Neural crest cell (in vitro differentiated cells): ENCODE measurements at places on chromosomes 13 and 19.

- peak overlapping the region; percentile 65 for H3K4me3 ChIP-seq
- peaks cover 49% of the 10 kb centered on the region for H3K36me3 ChIP-seq
- H3K27me3 ChIP-seq, result no peaks in the 10 kb centered on the region
Measured at GRCh38 chr19:57773488-57773887, 4.0 kb downstream of the ZNF586 start.

- no peaks in the 10 kb centered on the region for H3K36me3 ChIP-seq
- H3K4me1 ChIP-seq, result no peaks in the 10 kb centered on the region
- no peak overlapping the region for H3K27ac ChIP-seq
- H3K27me3 ChIP-seq, result no peaks in the 10 kb centered on the region
Measured at GRCh38 chr13:92355213-92355612, 871.4 kb upstream of the GPC6 start.

DNA sequence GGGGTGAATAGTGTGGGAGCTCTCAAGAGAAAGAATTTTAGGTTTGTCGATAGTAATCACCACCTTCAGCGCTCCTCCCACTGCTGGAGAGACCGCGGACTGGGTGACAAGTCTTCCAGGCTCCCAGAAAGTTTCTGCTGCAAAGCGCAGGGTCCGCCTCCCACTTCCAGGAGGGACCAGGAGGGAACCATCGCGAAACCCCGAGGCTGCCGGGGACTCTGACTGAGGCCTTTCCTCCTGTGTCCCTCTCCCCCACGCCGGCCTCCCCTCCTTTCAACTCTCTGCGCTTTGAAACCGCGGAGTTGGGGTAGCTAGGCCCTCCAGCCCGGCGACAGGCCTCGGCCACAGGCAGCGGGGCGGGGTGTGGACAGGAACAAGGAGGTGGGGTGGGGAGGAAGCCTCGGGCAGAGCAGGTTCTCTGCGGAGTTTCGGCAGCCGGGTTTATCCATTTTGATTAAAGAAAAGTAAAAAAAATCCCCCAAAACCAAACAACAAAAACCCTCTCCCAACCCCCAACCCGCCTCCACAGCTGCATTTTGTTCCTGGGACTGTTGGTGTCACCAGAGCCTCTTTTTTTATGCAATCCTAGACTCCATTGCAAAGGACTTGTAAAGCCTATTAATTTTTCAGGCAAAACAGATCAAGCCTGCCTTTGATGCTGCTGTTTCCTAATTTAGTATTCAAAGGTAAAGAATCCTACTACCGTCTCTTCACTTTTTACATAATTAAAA is 157.2 kb downstream of the TM9SF2 start:
- DNase-seq, result peak; percentile 54
- peak overlapping the region; percentile 84 for H3K4me3 ChIP-seq
- H3K27me3 ChIP-seq, result peaks cover 41% of the 10 kb centered on the region

DNA sequence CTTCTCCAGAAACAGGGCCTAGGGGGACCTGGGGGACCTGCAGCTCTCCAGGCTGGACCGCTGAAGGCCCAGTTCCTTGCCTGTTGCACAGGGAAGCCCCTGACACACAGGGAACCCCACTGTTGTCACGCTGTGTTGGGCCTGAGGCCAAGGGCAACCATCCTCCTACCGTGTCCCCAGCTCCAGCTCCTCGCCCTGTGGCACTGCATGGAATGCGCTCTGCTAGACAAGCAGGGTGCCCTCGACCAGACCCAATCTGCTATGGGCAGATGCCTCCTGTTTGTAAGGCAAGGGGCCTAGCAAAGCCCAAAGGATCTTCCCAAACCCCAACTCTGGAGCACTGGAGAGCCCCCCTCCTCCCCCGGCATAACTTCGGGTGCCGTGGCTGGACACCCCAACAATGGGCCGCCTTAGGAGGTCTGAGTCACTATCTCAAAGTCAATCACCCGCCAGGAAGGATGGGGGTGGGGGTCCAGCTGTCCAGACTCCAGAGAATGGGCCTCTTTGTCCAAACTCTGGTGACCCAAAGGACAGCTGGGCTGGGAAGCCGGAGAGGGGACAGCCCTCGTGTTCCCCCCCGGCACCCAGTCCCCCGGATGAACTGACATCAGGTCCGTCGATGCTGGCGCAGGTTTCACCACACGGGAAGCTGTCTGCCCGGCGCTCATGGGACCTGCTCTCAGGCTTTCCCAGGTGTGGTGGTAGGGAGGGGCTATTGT is 3.7 kb downstream of the BRSK1 start:
- H3K4me1 ChIP-seq, result peaks cover 24% of the 10 kb centered on the region
- no peak for DNase-seq
- H3K27me3 ChIP-seq, result no peaks in the 10 kb centered on the region
- H3K27ac ChIP-seq, result no peak overlapping the region

DNA sequence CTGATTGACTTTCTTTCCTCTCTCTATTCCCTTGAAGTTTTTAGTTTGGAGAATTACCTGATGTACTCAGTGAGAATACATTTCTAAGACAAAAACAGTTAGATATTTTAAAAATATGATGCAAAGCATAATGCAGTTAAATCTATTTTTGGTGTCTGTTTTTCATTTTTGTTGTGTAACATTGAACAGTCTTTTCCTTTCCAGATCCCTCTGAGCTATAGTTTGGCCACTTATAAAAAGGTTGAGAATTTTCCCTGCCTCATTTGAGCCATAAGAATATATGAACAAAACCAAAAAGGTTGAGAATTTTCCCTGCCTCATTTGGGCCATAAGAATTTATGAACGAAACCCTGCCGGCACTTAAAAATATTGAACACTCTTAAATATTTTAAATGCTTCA is 57.0 kb upstream of the IPO5 start:
- no peak for DNase-seq
- H3K4me1 ChIP-seq, result no peaks in the 10 kb centered on the region
- H3K27ac ChIP-seq, result no peak overlapping the region
- peaks cover 4% of the 10 kb centered on the region for H3K36me3 ChIP-seq
- no peaks in the 10 kb centered on the region for H3K27me3 ChIP-seq

DNA sequence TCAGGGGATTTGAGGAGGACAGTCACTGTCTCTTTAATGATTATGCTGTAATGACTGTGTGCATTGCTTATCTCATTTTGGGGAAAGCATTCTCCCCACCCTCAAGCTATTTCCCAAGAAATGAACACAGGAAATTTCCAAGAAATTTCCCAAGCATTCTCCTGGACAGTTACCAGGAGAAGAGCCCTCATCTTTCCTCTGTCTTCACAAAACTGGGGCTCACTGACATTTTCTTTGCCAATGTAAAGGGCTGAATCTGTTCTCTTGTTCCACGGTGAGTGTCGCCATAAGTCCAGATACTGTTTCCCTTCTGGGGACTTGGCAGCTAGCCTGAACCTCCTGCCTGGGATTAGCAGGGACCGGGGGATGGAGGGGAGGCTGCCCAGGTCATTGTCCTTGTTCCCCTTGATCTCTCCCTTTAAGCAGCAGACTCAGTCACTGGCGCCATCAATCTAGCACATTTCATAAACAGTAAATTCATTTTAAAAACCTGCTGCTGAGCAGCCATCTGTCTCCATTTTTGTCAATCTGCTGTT is 172.8 kb downstream of the DNAJC15 start:
- no peak for DNase-seq
- H3K4me1 ChIP-seq, result no peaks in the 10 kb centered on the region
- no peak overlapping the region for H3K27ac ChIP-seq
- no peaks in the 10 kb centered on the region for H3K36me3 ChIP-seq
- no peak overlapping the region for H3K4me3 ChIP-seq

DNA sequence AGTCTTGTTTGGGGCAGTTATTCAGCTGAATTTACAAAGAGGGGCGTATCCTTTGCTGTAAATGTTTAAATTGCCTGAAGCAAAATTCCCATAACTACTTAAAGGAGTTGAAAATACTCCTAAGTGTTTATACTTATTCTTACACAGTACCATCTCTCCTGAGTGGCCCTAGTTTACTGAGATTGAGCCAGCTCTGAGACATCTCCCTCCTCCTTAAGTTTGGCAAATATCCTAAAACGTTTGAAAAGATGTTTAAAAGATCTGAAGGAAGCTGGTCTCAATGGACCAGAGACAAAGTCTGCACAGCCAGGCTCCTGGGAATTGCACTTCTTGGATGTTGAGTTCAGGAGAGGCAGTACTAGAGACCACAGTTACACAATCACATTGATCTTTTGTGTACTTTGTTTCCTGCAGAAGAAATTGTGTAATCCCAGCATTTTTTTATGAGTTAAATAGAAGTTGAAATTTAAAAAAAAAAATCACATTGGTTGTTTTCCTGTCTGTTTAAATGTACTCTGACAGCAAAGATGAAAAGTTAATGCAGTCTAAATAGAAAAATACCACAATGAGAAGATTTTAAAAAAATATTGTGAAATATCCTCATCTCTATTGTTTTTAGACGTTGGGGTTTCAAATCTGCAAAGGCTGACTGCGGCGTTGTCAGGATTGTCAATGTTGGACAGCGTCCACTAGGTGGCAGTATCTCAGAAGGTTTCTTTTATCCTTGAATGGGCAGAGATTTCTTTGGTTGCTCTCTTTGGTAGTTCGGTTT is 20.7 kb downstream of the TNFSF11 start:
- peaks cover 5% of the 10 kb centered on the region for H3K27me3 ChIP-seq
- no peak overlapping the region for H3K4me3 ChIP-seq
- H3K4me1 ChIP-seq, result peaks cover 8% of the 10 kb centered on the region
- peak; percentile 54 for DNase-seq
- H3K27ac ChIP-seq, result no peak overlapping the region
- H3K36me3 ChIP-seq, result no peaks in the 10 kb centered on the region

DNA sequence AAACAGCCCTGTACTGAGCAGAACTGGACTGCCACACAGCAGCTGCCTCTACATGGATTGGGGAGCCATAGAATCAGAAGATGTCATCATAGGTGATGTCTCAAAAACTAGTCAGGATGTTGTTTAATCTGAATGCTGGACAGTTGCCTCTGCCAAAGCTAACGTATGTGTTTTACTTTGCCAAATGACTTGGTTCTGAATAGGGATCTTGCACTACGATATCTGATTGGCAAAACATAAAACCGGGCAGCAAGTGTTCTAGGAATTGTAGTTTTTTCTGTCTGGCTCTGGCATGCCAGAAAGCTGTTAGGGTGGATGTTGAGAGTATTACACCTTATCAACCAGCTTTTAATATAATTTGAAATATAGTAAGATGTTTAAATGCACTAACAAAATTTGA is 645.9 kb downstream of the GPC5 start:
- no peaks in the 10 kb centered on the region for H3K36me3 ChIP-seq
- no peak overlapping the region for H3K4me3 ChIP-seq
- H3K4me1 ChIP-seq, result no peaks in the 10 kb centered on the region
- DNase-seq, result no peak
- H3K27me3 ChIP-seq, result peaks cover 28% of the 10 kb centered on the region
- H3K27ac ChIP-seq, result no peak overlapping the region

GRCh38 chr13:101417043-101417406 is 717 bp upstream of the NALCN start:
- no peaks in the 10 kb centered on the region for H3K36me3 ChIP-seq
- H3K27me3 ChIP-seq, result peaks cover 40% of the 10 kb centered on the region
- peak overlapping the region; percentile 85 for H3K4me3 ChIP-seq
- peaks cover 8% of the 10 kb centered on the region for H3K4me1 ChIP-seq
- DNase-seq, result no peak
- H3K27ac ChIP-seq, result no peak overlapping the region

DNA sequence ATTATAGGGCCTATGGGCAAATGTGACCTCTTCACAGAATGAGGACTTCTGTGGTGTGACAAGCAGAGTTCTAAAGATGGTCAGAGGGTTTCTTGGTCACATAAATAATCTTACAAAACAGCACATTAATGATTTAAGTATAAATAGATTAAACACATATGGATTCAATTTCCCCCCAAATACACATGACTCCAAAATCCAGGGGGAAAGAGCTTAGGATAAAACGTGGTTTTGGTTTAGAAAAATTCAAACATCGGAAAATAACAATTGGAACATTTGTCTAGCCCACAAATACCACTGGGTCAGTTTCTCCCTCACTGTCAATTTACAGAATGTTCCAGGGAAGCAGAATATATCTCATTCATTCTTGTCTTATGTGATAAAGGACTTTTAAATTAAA is 283.1 kb downstream of the COG6 start:
- no peaks in the 10 kb centered on the region for H3K36me3 ChIP-seq
- H3K4me1 ChIP-seq, result peaks cover 18% of the 10 kb centered on the region
- no peak for DNase-seq
- no peak overlapping the region for H3K4me3 ChIP-seq

- DNase-seq, result peak; percentile 73
- no peak overlapping the region for H3K27ac ChIP-seq
- no peaks in the 10 kb centered on the region for H3K36me3 ChIP-seq
- peaks cover 4% of the 10 kb centered on the region for H3K4me1 ChIP-seq
- no peaks in the 10 kb centered on the region for H3K27me3 ChIP-seq
Measured at GRCh38 chr19:12766051-12766521, 9.3 kb downstream of the HOOK2 start.

DNA sequence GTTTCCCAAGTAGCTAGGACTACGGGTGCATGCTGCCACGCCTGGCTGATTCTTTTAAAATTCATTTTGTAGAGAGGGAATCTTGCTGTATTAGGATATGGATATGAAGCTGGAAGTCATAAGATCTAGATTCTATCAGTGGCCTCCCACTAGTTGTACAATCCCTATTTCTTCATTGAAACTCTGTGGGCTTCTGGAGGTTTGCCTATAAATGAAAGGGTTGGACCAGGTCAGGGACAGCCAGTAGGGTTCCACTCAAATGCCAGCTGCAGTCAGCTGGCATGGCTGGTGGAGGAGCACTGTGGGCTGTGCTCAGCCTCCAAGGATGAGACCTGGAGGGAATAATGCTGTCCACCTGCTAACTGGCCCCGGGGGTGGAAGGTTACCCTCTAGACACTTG is 110.2 kb upstream of the GJB6 start:
- no peak overlapping the region for H3K4me3 ChIP-seq
- no peaks in the 10 kb centered on the region for H3K4me1 ChIP-seq
- no peaks in the 10 kb centered on the region for H3K27me3 ChIP-seq
- no peaks in the 10 kb centered on the region for H3K36me3 ChIP-seq

GRCh38 chr13:20353973-20354372 is 121.9 kb upstream of the GJB6 start:
- H3K4me3 ChIP-seq, result no peak overlapping the region
- DNase-seq, result no peak
- H3K27me3 ChIP-seq, result no peaks in the 10 kb centered on the region
- H3K27ac ChIP-seq, result no peak overlapping the region

DNA sequence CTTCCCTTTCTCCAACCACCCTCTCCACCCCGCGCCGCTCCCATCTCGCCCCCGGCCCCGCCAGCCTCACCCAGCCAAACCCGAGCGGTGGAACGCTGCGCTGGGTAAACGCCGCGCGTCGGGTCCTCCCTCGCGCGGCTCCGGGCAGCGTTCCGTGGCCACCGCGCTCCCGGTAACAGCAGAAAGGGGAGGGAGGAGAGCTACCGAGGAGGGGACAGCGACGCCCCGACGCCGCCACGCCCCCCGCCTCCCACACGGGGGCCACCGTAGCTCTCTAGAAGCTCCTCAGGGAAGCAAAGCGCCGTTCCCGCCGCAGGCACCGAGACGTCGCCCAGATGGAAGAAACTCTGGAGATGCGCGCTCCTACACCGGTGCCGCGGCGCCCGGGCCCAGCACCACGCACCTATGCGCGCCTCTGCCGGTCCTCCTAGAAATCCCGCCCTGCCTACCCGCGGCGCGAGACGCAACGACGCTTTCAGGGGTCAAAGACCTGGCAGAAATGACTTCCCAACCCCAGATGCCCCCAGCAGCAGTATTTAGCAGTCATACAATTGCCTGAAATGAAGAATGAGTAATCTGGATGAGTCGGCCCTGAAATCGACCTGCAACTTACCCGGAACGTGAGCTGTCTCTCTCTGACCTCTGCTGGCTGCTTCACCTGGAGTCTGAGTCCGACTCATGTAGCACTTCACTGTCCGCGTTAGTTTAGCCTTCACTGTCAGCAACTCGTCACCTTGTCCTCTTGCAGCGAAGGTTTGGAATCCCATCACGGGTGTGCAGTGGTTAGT is at the start of gene RUBCNL:
Gene RUBCNL (minus strand): TSS at position 189 of the 788 bp plus-strand sequence. CDS start 14,777 bp downstream, outside the sequence.
- H3K36me3 ChIP-seq, result peaks cover 4% of the 10 kb centered on the region
- peak within 1 kb of the TSS; percentile 86 for H3K4me3 ChIP-seq
- DNase-seq, result peak; percentile 53
- peaks cover 39% of the 10 kb centered on the region for H3K27me3 ChIP-seq
- peaks cover 66% of the 10 kb centered on the region for H3K4me1 ChIP-seq
- peak within 1 kb of the TSS; percentile 30 for H3K27ac ChIP-seq
